ENCODE measurements at places on chromosomes 4 and X. TPM values are rescaled to one million over a fixed set of nuclear protein-coding genes. Genes with fewer than 3 reads are reported as not detected.
A peak's percentile ranks its signal among the peaks of the same experiment; 100 is the strongest.

GRCh38 chr4:83282049-83282535 is 2.5 kb downstream of the COQ2 start:
- peak; percentile 46 for DNase-seq

DNA sequence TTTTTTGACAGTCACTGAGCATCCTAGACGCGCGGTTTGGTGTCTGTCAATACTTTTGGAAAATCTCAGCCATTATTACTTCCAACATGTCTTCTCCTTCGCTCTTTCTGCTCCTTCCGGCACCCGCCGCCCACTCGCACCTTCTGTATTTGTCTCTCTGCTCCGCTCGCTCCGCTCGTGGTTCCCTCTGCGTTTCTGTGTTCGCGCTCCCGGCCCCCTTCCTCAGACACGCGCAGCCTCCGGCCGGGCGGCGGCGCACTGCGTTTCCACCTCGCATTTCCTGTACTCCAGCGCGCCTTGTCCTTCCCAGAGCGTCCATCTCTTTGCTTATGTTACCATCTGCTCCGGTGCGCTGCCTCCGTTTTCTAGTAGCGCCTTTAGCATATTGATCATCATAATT is 21.1 kb downstream of the PDE6B start:
- no peak for DNase-seq

DNA sequence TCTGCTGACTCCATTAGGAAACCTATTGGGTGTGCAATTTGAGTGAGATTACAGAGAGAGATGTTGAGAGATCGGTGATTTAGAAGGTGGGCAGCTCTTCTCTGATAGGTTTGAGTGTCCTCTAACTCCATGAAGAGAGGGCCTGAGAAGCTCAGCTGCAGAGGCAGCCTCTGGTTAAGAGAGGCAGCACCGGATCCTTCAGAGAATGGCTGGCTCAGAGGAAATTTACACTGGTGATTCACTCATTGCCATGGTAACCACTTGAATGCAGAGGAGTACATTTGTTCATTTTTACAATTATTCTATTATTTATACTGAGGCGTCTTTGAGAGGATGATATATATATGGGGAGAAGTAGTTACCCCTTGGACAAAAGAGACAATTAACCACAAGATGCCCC is 171.7 kb downstream of the PDGFRA start:
- no peak for DNase-seq

GRCh38 chr4:74262522-74262921 is 45.7 kb upstream of the EPGN start:
- DNase-seq, result no peak

Gene ABLIM2
- 16.0 TPM for polyA plus RNA-seq

All from hindlimb muscle (tissue), 1 donor.